LoVo (cell line): ENCODE measurements at places on chromosomes 6 and 20.
A peak's percentile ranks its signal among the peaks of the same experiment; 100 is the strongest.

- DNase-seq, result no peak
These were observed 163.3 kb downstream of the TAF4 start for GRCh38 chr20:61902221-61902869.

DNA sequence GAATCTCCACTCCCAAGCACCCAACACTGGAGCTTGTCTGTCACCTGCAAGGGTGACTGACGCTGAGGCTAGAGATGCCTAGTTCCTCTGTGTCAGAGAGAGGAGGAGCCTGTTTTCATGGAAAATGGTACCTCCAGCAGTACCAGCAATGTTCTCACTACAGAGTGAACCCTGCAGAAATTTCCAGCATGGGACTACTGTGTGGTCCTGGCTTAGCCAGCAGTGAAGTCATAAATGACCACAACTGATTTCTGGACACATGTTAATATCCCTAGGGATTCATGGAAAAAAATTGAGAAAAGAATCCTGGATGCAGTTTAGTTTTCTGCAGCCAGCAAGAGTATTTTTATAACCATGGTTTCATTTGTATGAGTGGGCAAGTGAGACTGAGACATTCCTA lies 468.1 kb downstream of the CD83 start:
- no peak for DNase-seq

GRCh38 chr20:44959082-44959637 lies 1.0 kb downstream of the TOMM34 start:
- no peak for DNase-seq

DNA sequence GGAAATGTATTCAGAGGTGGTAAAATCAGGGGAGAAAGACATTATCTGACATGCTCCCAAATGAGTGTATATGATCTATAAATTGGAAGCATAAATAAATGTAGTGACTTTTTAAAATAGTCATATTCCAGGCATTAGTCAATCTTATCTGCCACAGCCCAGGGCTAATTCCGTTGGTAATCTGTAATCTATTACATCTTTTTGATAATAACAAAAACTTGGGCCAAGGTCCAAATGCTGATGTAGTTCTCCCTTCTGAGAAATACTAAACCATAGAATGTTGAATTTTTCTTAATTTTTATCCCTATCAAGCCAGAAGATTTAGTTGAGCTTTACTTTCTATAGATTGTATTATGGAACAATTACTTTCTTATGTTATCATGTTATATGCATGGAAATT lies 1279.8 kb downstream of the EPHA7 start:
- DNase-seq, result no peak

- DNase-seq, result no peak
These were observed 10.0 kb downstream of the PXDC1 start for GRCh38 chr6:3741477-3741871.

DNA sequence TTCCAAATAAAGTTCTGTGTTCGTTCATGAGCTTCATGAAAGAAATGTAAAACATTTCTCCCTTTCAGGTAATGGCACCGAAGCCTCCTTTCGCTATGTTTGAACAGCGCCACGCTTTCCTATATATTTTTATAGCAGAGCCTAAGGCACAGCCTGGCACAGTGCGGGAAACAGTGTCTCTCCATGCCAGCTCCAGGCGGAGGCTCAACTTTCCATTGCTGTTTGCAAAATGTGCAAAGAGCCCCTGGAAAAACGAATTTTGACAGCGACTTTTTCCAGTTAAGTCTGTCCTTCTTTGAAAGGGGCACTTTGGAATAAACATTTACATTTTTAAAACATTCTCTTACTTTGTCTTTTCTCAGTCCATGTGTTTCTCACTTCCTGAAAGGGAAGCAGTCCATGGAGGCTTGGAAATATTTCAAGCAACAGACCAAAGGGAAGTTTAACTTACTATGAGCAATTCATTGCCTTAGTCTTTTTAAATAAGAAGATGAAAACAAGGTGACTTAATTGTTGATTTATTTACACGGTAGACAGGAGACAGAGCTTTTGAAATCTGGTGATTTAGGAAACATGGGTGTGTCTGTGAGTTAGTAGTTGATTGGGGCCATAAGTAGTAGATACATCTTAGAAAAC lies 769 bp downstream of the CCN6 start:
- DNase-seq, result no peak

DNA sequence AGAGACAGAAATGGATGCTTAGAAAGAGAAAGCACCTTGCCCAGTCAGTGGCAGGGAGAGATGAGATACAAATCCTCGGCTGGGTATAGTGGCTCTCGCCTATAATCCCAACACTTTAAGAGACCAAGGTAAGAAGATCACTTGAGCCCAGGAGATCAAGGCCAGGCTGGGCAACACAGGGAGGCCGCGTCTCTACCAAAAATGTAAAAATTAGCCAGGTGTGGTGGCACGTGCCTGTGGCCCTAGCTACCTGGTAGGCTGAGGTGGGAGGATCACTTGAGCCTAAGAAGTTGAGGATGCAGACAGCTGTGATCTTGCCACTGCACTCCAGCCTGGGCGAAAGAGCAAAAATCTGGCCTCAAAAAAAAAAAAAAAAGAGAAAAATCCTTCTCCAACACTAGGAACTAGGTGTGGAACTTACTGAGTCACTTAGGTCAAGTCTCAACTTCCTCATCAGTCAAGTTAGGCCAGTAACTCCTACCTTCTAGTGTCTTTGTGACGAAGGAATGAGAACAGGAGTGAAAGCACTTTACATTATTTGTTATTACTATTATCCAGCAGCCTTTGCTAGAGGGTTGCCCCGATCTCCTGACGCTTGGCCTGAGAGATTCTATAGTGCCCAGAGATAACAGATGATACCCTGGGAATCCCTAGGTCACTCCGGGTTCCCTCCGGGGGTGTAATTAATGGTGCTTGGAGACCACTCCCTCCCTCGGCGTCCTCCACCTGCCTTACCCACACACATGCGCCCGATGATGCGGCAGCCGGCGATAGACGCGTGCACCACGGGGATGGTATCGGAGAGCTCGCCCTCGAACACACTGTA lies 918 bp downstream of the EIF6 start:
- DNase-seq, result peak; percentile 34

- no peak for DNase-seq
These were observed 97.5 kb downstream of the AIG1 start for GRCh38 chr6:143158113-143158581.

- DNase-seq, result peak; percentile 24
These were observed 57.8 kb downstream of the CARMIL1 start for GRCh38 chr6:25336996-25337395.

GRCh38 chr20:64112691-64113443 lies 5.5 kb upstream of the NPBWR2 start:
- no peak for DNase-seq
